ENCODE measurements at places on chromosomes 3 and 15.
A peak's percentile ranks its signal among the peaks of the same experiment; 100 is the strongest.

GRCh38 chr15:48898446-48898845 lies 20.5 kb downstream of the EID1 start:
- DNase-seq: peak; percentile 21

DNA sequence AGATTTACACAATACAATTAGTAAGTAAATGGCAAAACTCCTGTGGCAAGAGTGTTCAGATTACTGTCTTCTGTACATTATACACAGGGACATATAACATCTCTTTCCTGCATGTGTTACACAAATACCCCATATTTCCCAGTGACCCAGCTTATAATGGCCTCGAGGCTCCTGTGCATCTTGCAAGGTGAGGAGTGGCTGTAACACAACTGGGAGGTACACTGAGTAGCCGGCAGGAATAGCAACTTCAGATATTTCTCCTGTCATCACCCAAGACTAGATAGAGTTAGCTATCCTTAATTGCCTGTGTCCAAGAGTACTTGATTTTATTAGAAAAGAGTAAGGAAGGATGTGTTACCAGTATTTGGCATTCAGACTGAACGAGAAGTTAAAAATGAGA lies 5.6 kb downstream of the GMPS start:
- DNase-seq: no peak

GRCh38 chr15:35271371-35272043 lies 186.4 kb upstream of the NANOGP8 start:
- no peak for DNase-seq

GRCh38 chr3:31567036-31567435 lies 34.3 kb downstream of the STT3B start:
- DNase-seq: no peak

GRCh38 chr3:62942227-62942626 lies 67.0 kb upstream of the CADPS start:
- peak; percentile 4 for DNase-seq

- DNase-seq: peak; percentile 15
Observed at GRCh38 chr15:34987609-34988026, 469 bp downstream of the ZNF770 start.

DNA sequence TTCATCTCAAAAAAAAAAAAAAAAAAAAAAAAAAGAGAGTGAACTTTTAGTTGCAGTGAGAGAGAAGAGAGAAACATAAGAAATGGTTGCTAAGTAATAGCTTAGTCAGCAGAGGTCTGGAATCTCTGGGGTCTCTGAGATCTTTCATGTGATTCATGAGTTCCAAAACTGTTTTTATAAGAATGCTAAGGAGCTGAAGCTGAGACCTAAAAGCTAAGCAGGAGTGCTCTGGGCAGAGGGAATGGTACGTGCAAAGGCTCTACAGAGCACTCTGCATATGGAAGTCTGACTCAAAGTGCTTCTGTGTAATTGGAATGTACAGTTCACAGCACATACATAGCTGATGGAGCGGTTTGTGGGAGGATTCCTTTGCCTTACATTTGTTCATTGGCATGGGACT lies 66.3 kb upstream of the LRIG1 start:
- no peak for DNase-seq

DNA sequence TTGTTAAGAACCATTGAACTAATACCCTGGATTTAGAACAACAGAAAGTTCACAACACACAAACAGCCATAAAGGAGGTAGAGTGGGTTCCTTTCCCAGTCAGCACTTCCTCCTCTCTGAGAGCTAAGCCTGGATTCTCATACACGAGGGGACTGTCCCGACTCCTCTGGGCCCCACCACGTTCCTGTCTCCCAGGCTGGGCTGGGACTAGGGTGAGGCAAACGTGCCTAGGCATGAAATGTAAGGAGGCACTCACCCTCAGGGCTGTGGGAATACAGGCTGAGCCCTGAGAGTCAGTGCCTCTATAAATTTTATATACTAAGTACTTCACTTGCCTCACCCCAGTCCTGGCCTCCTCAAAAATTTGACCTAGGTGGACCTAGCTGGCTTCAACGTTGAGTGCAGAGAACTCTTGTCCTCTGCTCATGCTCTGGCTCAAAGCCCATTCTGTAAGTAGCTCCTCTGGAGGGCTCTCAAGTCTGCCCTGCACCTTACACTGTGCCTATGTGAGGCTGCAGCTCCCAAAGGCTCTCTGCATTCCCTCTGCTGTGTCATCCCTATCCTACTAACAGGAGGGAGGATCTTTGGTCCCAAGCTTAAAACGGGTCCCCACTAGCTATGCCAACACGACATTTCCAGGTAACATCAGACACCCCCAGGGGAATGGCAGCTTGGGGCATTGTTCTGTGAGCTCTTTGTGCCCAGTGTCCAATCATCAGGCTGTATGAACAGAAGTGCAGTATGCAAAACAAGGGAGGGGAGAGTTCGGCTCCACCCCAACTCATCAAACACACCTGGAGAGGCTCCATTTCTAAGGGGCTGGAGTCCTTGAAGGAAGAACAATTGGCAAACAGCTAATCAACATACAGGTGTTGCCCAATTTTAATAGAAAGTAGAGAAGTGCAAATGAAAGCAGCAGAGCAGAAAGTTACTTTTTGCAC lies 233.2 kb downstream of the RPLP1 start:
- DNase-seq: no peak

DNA sequence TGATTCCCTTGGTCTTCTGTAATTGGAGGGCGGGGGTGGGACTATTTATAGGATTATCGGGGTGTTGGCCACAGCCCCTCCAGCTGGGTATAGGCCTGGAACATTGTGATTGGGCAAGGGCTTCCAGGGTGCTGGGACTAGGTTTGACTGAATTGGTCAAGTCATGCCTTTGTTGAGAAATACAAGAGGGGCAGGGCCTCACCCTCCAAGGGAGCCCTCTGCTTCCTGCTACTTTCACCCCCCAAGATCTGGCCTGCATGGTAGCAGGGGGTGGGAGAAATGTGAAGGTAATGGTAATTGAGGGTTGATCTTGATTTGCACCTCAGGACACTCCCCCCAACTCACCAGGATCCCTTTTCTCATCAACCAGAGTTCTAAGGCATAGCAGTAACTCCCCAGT lies 25.2 kb downstream of the TRIM71 start:
- DNase-seq: no peak

- DNase-seq: no peak
Observed at GRCh38 chr15:36330598-36330997, 248.8 kb upstream of the CDIN1 start.

DNA sequence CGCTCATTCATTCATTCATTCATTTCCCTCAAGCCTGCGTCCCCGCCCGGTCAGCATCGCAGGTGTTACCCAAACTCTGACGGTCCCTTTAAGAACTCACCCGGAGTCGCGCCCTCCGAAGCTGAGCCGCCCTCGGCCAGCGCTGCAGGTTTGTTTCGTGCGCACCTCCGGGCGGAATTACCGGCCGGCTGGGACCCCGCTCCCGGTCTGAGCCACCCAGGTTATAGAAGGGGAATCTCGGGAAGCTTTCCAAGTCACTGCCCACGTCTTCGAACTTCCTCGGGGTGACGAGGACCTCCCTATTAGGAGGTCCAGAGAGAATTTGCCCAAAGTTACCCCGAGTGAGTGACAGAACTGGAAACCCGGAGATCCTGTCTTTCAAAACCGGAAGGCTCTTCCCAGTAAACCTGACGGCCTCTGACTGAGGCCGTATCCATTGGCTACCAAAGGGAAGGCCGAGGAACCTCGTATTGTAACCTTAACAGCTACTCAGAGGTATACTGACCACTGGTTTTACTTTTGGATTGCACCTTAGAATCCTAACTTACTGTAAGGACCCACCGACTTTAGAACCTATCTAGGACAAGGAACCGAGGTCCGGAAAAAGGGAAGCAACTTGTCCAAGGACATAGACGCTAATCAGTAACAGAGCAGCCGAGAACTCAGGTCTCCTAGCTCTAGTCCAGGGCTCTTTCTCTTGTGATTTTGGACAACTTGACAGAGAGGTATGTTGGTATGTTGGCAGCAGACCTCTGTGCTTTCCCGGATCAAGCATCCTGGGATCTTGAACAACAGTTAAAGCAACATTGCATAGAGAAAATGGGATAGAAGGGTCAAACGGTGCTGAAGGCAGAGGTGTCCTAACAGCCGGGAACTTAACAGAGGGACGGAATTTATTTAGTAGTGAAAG lies 788 bp upstream of the DLG1 start:
- peak; percentile 53 for DNase-seq

GRCh38 chr3:160196511-160197104 lies 28.6 kb upstream of the C3orf80 start:
- no peak for DNase-seq

GRCh38 chr3:41649129-41649739 lies 312.7 kb downstream of the ULK4 start:
- no peak for DNase-seq

DNA sequence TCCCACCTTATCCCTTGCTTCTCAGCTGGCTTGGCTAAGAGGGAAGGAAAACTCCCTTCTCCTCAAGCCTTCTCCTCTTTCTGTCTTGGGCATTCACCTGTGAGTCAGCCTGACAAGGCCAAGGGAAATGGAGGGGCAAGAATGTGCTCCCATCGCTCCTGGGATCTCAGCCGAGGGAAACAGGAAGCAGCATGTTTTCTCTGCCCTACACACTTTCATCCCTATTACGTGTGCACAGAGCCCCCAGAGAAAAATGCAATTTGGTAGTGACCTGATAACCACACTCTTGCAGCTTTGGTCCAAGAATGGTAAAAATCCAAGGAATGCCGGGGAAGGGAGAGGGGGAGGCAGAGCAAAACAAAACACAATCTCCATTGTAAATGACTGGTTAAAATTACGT lies 32.9 kb upstream of the MTMR10 start:
- peak; percentile 19 for DNase-seq

GRCh38 chr3:113825090-113825489 lies 13.5 kb upstream of the GRAMD1C start:
- DNase-seq: no peak

DNA sequence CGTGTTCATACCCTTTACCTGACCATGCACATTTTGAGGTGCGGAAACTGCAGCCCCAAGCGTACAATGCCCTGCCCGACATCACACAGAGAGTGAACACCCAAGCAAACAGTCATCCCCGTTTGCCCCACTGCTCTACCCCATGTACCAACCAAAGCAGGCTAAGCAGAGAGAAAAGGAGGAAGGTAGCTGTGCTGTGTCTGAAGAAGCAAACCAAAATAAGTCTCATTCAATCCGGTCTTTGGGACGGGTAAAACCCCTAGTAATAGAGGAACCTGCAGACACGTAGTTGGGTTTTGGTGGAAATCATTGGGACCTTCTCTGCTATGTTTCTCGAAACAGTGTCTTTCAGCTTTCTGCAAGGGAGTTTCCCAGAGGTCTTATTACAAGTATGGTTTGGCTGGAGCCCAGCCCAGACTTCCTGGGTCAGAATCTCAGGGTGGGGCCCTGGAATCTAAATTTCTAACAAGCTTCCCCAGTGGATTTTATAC lies 164.6 kb upstream of the HES1 start:
- DNase-seq: no peak

DNA sequence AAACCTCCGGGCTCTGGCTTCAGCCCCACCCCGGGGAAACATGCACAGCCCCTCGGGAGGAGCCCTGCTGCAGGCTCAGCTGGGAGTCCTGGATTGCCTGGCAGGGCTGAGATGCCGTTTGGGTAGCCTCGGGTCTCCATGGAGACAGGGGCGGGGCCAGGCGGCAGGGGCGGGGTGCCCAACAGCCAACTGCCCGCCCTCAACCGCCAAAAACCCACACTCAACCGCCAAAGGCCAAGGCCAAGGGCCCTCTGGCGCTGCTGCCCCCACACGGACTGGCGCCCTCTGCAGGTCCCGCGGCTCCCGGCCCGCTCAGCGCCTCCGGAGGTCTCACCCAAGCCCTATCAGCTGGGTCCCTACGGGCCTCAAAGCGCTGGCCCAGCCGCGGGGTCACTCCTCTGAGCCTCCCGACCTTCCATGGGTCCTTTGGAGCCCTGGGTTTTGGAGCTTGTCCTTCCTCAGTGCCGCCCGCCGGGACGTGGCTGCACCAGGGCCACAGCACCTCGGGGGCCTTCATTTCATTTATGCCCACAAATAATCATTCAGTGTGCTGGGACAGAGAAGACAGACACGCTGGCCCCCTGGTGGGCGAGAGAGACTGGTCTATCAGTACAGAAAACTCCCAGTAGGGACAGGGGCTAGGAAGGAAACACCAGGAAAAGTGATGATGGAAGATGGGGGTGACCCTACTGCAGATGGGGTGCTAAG lies 33.5 kb upstream of the ACAD9 start:
- DNase-seq: peak; percentile 92

DNA sequence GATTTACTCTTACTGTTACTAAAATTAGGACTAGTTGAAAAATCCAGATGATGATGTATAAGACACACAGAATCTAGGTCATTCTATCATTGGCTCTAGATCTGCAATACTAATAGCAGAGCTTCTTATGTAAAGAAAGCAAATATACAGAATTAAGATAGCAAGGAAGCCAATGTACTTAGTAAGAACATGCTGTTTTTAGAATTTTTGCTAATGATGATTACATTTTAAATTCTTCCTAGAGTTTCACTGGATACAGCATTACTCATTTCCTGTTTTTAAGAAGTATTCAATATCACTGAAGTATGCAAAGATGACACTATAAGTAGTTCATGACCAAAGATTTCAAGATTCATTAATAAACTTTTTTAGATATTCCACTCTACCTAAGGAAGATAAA lies 60.7 kb downstream of the CFAP20DC start:
- DNase-seq: no peak

- no peak for DNase-seq
Observed at GRCh38 chr3:30864836-30865235, 29.6 kb downstream of the GADL1 start.

DNA sequence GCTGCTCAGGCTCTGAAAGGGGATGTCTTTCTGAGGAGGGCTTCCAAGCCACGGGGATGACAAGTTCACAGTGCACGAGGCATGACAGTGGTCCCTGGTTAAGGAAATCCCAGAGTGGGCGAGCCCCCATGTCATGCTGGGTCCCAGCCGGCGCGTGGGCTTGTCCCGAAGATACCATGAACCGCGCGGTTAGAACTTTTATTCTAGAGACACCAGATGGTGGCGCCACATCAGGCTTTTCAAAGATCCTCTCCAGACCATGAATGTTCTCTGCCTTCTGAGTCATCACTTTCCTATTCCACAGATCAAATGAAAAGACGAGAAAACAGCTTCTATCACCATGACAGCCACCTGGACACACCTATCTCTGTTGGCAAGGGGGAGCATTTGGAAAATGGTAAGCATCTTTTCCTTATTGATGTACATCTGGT lies 227.8 kb upstream of the LYSMD4 start:
- DNase-seq: no peak

DNA sequence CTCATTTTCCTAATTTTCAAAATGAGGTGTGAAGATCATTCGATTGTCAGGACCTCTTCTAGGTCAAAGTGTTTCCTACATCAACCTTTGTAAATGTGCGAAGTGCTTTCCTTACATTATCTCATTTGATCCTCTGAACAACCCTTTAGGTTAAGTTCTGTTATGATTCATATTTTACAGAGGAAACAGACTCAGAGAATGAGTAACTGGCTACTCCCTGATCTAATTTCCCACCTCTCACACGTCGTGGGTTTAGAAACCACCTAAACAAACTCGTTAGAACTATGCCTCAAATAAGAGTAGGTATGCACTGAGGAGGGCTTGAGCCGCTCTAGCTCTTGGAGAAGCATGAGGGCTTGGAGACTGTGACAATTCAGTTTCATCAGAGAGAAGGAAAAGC lies 148.6 kb downstream of the CD47 start:
- DNase-seq: no peak

- DNase-seq: no peak
Observed at GRCh38 chr15:43930556-43930955, 103.8 kb downstream of the WDR76 start.

- DNase-seq: no peak
Observed at GRCh38 chr3:112047264-112047663, 12.7 kb downstream of the TMPRSS7 start.

GRCh38 chr15:24039683-24040082 lies 352.6 kb upstream of the NDN start:
- no peak for DNase-seq
